ENCODE measurements at places on chromosomes 4 and X.

GRCh38 chr4:158895797-158896576, 127.2 kb downstream of the FNIP2 start:
- peak; percentile 35 for DNase-seq

DNA sequence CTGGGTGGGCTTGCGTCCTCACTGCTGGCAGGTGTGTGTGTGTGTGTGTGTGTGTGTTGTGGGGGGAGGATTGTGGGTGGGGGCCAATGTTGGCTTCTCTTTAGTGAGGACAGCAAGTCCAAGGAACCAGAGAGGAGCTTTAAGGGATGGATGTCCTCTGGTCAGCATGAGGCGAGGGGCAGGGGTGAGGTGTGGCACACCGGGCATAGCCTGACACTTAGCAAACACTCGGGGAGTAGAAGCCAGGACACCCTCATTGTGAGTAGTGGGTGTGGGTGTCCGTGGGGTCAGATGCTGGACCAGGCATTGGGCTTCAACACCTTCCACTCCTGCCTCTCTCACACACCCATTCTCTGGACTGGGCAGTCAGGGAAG, 2.8 kb downstream of the SORCS2 start:
- no peak for DNase-seq

- peak; percentile 83 for DNase-seq
Observed at GRCh38 chr4:138235419-138235952, 6.7 kb downstream of the SLC7A11 start.

GRCh38 chr4:2795893-2796848, 3.3 kb downstream of the SH3BP2 start:
- DNase-seq, result no peak

- no peak for DNase-seq
Observed at GRCh38 chrX:69555481-69556041, 51.4 kb downstream of the NALF2 start.

Data from fibroblast of mammary gland (primary cell).